NCI-H2081 treated with DMSO at 0.1 percent for 48 hours (cell line): ENCODE measurements at places on chromosomes 2 and 18.

DNA sequence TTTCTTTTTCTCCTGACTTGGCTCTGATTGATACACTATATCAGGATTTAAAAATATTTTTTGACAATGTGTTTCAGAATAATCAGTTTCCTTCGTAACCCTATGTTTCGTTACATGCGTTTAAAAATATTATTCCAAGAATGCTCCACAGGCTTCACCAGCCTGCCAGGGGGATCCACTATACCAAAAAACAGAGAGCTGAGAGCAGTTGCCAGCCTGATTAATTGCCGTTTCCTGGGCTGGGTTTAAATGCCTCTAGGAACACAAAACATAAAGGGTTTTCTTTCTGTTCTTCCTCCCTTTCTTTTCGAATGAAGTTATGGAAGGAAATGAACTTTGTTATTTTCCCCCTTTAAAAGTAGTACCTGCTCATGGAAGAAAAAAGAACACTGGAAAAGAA lies 47.9 kb downstream of the LRRFIP1 start:
- no peak for DNase-seq

GRCh38 chr2:169106563-169107545 lies 37.5 kb downstream of the DHRS9 start:
- no peak for DNase-seq

DNA sequence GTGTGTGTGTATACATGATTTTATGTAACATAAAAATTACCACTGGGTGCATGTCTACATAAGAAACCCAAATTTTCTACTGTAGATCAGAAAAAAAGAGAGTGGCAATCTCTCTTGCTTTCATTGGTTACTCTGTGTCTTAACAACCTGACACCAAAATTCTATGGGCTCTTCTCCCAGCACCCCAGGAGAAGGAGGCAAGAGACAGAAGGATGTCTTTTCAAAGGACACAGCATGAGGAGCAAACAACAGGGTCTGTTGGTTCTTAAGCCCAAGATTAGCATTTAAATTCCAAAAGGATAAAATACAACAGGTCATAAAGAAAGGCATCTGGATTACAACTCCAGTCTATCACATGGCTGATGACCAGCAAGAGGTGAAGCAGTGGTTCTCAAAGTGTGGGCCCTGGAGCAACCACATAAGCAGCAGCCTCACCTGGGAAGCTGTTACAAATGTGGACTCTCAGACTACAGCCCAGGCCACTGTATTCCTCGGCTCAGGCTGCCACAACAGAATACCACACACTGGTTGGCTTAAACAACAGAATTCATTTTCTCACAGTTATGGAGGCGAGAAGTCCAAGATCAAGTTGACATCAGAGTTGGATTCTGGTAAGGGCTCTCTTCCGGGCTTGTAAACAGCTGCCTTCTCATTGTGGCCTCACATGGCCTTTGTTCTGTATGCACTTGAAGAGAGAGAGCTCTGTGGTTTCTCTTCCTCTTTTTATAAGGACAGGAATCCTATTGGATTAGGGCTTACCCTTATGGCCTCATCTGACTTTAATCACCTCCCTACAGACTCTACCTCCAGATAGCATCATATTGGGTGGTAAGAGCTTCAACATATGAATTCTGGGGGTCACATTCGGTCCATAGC lies 79.8 kb upstream of the RNF152 start:
- DNase-seq: no peak

DNA sequence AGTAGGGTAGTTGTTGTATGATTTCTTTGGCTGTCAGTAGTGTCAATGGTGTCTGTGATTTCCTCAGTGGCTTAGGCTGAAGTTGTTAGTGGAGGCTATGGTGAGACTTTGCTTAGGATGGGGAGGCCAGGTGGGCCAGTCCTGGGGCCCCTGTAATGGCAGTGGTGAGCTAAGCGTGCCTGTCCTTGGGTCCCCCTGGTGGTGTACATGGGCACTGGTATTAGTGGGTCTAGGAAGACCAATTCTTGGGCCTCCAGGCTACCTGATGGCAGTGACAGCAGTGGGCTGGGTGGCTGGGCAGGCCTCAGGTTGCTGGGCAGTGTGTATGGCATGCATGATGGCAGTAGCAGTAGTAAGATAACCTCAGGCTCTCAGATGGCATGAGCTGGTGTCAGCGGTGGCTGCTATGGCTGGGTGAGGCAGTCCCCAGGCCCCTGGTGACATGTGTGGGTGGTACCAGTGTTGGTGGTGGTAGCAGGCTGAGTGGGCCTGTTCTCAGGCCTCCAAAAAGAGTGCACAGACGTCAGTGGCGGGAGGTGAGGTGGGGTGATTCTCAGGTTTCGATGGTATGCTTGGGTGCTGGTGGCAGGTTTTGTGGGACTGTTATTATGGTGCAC lies 103.2 kb downstream of the KLHL14 start:
- DNase-seq: no peak

DNA sequence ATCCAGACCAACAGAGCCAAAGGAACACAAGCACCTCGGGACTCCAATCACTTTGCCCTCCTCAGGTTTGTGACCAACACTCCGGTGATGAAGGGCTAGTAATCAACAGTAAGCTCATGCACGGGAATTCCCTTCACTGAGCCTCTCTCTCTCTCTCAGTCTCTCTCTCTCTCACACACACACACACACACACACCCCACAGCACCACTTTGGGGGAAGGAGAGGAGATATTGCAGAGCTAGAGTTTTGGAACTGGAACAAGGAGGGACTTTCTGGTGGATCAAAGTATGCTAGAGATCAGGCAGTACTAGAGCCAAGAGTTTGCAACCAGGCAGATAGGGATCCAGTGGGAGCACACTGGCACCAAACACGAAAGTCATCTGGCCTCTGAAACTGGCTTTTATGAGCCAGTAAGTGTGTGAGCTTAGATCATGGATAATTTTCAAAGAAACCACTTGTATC lies 98.7 kb downstream of the ANKRD44 start:
- no peak for DNase-seq

DNA sequence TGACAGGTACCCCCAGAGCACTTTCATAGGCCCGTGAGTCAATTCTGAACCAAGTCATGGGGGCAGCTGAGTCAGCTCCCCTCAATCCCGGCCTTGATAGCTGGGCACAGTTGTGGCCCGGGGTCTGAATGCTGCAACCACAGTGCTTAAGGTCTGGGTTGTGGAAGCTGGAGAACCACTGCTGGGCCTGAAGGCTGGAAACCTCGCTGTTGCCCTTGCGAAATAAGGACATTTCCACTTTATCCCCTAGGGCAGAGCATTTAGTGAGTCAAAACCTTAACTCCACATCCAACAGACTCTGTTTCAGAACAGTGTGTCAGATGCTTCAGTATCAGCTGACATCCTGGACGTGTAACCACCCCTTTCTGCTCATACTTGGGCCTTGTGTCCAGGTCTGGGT lies 58.6 kb downstream of the SP110 start:
- no peak for DNase-seq

DNA sequence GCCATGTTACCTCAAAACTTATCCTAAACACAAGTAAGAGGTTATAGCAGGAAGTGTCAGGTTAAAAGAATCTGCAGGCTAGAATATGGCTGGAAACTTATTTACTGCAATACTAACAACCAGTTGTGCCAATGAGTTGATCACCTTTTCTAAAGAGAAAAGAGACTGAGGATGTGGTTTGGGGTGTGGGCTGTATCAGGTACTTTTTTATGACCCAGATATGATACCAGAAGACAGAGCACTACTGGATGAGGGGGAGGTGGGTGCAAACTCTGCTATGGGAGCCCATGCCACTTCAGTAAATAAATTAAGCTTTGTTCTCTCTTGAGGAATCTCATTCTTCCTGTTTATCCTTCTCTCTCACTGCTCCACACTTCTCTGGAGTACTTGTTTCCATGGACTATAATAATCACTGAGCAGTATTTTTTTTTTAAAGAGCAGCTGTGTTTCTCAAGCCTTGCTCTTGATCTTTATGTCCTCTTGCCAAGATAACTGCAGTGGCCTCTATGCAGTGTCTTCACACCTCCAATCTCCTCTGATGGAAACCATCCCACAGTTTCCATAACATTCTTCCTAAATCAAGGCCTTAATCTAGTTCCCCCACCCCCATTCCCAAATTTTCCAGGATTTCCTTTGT lies 51.2 kb upstream of the NOSTRIN start:
- no peak for DNase-seq

- DNase-seq: no peak
These were observed 557.0 kb upstream of the CNTNAP5 start for GRCh38 chr2:123468071-123468470.

DNA sequence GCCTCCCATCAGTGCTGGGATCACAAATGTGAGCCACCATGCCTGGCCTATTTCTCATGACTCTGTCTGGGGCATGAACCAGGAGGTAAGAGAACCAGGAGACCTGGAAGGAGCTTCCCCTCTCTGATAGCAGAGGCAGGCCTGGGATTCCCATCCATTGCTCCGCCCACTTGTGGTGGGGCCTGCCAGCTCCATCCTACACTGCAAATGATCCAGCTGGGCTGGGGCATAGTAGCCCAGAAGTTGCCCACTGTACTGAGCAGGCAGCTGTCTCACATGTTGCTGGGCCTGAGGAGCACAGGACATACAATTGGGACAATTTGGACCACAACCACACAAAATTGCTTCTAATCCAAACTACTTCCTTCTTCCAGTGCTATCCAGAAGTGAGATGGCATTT lies 91.0 kb downstream of the MARCHF4 start:
- DNase-seq: no peak

DNA sequence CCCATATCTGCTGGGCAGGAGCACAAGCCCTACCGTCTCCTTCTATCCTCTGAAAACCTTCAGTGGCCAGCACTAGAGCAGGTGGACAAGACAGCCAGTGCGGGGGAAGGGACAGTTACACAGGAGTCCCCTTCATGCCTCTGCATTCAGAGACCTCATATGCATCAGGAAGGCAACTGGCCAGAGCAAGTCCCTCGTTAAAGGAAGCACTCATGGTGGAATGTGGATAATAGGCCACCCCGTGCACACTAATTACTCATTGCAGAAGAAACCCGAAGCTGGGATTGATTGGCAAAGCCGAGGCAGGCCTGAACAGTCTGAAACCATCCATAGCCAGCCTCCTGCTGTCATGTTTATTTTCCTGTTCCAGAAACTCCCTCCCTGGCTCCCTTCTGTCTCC lies 11.2 kb downstream of the KIAA2012 start:
- DNase-seq: no peak

GRCh38 chr2:190947711-190948251 lies 66.2 kb downstream of the STAT1 start:
- DNase-seq: no peak

DNA sequence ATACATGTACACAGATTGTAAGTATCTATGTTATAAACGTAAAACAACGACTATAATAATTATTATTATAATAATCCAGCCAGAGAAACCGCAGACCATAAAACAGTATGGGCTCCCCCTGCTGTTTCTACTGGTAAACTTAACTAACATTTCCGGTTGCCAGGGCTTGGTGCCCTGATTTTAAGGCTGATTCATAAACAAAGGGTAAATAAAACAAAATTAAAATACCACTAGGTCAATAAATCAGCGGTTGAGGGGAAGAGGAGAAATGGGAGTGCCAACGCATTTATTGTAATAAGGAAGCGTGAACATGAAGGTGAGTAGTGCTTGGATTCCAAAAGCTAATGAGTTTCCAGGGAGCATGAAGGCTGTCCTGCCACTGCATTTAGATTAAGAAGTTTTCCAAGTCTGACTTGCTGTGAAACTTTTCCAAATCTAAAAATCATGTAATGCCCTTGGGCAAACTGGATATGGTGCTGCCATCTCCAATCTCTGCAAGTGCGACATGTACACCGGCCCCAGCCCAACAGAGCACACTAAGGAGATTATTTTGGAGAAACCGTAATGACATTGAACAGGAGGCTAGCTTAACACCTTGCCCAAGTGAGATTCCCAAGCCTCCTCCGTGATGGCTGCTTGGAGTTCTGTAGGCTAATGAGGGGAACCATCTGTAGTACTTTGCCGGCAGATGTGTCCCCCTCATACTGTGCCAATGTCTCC lies 50.7 kb upstream of the HNRNPA3 start:
- DNase-seq: no peak

GRCh38 chr2:121993682-121994081 lies 238.2 kb downstream of the TSN start:
- no peak for DNase-seq
